ENCODE measurements at places on chromosomes 7 and 10.

DNA sequence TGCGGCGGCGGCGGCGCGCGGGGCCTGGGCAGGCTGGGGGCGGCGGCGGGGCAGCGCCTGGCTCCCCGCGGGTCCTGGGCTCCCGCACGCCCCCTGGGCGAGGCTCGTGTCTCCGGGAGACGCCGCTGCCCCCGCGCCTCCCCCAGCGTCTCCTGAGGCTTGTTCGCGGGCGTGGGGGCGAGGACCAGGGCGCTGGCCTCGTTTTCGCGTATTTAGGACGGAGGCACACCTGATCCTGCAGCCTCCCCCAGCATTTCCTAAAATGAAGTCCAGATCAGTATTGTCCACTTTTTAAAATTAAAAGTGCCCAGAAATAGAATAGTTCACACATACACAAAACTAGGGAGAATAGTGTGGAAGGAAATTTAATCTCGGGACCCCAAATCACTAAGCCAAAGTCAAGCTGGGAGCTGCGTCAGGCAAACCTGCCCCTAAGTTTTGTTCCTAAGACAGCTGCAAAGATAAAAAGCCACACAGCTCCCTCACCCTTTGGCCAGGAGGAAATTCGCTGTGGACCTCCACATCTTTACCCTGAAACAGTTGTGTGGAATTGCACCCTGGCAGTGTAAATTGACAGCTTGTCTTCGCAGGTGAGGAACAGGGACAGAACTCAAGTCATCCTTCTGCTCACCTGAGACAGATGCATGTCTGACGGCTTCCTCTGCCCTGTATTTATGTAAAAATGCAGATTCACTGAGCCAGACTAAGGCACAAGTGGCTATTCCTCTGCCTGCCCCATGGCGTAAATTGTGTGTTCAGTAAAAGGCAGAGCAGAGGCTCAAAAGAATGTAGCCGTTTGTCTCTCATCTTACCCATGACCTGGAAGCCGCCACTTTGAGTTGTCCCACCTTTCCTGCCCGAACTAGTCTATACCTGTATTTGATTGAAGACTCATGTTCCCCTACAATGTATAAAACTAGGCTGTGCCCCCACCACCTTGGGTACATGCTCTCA is 740 bp downstream of the GALNT11 start:
- no peak for DNase-seq

DNA sequence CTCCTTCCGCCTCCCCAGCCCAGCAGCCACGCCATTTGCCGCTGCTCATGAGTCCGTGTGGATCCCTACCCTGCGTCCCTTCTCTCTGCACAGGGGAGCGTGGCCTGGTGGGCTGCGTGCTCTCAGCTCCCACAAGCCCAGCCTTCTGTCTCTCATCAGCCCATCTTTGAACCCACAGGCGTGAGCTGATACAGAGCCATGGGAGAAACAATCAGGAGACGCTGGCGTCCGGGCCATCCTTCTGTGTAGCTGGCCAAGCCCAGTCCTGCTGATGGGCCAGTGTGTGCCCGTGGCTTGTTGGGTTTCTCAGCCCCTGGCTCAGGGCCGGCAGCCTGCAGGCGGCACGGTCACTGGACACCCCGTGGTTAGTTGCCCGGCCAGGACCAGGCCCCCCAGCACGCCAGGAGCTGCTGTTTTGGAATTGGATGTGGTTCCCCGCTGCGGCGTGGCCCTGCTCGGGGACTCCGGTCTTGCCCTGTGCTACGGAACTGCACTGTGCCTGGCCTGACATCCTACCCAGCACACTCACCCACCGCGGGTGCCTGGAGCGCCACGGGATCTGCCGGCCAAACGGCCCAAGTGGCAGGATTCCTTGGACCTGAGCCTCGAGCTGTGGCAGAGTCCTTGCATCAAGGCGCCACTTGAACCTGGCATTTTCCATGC is 88.9 kb downstream of the ELFN1 start:
- no peak for DNase-seq

- no peak for DNase-seq
These were observed 13.1 kb upstream of the UCMA start for GRCh38 chr10:13247246-13247645.

DNA sequence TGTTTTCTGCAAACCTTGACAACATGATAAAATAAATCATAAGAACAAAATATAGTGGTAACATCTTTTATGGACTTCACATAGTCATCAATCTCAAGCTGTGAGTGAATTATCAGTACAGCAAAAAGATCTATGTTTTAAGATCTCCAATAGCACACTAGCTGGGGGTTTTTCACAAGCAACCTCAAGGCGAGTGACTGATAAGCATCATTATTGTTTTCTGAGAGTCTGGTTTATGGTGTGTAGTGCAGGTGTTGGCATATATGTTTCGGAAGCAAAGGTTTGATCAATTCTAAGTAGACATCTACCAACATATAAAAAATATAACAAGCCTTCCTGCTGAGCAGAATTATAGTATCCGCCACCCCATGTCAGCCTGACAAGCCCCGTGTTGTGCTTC is 403.8 kb upstream of the MGMT start:
- DNase-seq, result no peak
